Lung microvascular endothelial cell (primary cell): ENCODE measurements at places on chromosomes 13 and 19. TPM values are rescaled to one million over a fixed set of nuclear protein-coding genes. Genes with fewer than 3 reads are reported as not detected.

The ZNF813 gene
- total RNA-seq, result 2.8 and 4.4 TPM in 2 replicates

The WDR87 gene
- not detected in 2 replicates for total RNA-seq

DNA sequence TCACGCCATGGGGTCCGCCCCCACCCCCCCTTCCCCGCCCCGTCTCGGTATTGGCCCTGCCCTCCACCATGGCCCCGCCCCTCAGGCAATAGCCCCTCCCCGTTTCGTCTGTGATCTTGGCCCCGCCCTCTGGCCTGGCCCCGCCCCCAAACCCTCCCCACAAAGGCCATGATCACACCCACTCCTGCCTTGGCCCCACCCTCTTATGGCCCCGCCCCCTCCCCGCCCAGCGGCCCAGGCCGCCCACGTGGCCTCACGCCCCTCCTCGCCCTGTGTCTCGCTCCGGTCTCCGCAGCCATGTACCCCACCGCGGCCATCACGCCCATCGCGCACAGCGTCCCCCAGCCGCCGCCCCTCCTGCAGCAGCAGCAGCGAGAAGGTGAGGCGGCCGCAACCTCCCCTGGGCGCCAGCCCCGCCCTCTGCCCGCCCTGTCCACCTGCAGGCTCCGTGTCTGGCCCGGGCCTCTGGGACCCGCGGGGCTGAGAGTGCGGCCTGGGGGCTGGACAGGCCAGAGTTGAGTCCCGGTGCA is 61.3 kb downstream of the CELF5 start:
- DNase-seq, result peak; percentile 47

DNA sequence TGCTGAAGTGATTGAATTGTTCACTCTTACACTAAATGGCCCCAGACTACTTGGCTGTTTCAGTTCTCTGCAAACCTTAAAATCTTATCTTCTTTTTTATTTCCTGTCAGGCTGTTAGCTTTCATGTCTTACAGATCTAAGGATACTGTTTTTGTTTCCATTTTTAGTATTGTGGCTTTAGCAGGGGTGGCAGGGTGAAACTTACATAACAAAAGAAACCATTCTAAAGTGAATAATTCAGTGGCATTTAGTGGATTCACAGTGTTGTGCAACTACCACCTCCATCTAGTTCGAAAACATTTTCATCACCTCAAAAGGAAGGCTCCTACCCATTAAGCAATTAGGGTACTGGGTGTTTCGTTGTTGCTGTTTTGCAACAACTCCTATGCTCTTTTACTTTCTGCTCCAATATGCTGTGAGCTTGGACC is 19.8 kb downstream of the TMEM272 start:
- DNase-seq, result no peak

DNA sequence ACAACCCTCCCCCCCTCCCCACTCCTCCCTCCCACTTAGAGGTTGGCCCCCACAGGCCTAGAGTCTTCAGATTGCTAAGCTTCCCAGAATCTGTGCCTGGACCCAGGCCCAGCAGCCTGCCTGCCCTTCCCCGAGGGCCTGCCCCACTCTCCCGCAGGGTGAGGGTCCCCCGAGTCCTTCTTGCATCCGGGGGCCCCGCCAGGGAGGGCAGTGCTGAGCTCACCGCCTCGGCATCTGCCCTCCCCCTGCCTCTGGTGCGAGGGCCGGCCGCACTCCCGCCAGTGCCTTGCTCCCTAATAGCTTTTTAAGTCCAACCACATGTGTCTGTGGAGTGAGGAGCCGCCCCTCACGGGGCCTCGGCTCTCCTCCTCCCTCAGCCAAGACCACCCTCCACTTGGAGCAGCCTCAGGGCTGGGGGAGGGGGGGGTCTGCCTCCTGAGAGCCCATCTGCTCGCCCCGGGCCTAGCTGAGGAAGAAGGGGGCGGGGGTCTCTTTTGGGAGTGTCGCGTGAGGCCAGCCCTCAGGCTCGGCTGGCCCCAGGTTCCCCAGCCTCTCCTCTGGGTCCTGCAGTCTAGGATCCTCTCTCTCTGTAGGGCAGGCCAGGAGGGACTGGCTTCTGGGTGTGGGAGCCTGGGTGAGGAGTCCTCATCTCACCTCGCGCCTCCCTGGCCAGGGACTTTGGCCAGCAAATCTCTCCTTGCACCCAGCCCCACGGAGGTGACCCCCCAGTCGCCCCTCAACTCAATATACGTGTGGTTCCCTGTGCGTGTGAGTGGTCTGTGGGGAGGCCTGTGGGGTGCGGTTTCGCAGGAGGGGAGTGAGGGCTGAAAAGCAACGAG is 47.2 kb downstream of the LYL1 start:
- peak; percentile 26 for DNase-seq
